Activated T-helper 1 cell treated with Interleukin-2 at 50 U/mL for 16 hours (primary cell): ENCODE measurements at places on chromosomes 1 and 21.
A peak's percentile ranks its signal among the peaks of the same experiment; 100 is the strongest.

GRCh38 chr1:208089761-208090370 is 154.3 kb downstream of the PLXNA2 start:
- no peak for DNase-seq

- DNase-seq, result no peak
Observed at GRCh38 chr1:41540886-41541591, 56.6 kb upstream of the EDN2 start.

DNA sequence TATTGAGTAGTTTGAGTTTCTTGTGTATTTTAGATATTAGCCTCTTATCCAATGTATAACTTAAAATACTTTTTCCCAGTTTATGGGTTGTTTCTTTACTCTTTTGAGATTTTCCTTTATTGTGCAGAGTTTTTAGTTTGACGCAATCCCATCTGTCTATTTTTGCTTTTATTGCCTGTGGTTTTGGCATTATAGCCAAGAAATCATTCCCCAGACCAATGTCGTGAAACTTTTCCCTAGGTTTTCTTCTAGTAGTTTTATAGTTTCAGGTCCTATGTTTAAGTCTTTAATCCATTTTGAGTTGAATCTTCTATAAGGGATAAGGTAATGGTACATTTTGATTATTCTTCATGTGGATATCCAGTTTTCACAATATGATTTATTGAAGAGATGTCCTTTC is 87.6 kb downstream of the LEPR start:
- no peak for DNase-seq

DNA sequence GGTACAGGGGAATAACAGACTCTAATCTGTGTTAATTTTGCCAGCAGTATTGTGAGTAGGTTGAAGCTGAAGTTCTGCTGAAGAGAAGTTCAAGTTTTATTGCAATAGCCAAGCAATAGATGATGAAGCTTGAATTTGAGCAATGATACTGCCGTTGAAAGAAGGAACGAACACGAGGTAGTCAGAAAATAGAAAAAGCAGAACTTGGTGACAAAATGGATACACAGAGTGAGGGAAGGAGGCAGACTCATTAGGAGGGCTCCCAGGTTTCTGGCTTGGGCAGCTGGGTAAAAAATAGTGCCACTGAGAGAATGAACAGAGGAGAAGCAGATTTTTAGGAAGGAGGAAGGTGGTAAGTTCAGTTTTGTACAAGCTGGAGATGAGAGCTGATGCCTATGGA is 22.3 kb upstream of the AGO1 start:
- DNase-seq, result no peak

GRCh38 chr1:28640766-28641165 is 2.1 kb downstream of the TAF12 start:
- no peak for DNase-seq

- no peak for DNase-seq
Observed at GRCh38 chr1:48858200-48858920, 81.7 kb upstream of the BEND5 start.

GRCh38 chr1:224168859-224169380 is 14.1 kb upstream of the DEGS1 start:
- no peak for DNase-seq

- no peak for DNase-seq
Observed at GRCh38 chr1:93005252-93005598, 44.0 kb upstream of the DIPK1A start.

GRCh38 chr1:221810406-221810805 is 68.5 kb upstream of the DUSP10 start:
- DNase-seq, result no peak

- DNase-seq, result no peak
Observed at GRCh38 chr1:15626269-15626950, 9.2 kb downstream of the DDI2 start.

DNA sequence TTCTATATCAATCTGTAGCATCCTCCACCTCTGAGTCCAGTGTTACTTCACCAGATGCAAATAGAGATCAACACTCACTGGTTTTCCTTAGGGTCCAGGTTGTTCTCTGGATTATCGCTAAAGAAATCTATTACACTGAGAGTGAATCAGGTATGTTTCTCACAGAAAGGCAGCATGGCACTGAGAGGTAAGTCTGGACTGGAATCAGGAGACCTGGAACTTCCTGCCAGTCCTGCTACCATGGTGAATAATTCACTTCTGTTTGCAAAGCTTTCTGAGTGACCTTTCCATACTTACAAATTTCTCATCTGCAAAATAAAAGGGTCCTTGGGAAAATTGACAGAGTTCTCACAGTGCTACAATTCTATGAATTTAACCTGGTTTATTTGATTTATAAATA is 1583.3 kb downstream of the MRPL39 start:
- DNase-seq, result no peak

DNA sequence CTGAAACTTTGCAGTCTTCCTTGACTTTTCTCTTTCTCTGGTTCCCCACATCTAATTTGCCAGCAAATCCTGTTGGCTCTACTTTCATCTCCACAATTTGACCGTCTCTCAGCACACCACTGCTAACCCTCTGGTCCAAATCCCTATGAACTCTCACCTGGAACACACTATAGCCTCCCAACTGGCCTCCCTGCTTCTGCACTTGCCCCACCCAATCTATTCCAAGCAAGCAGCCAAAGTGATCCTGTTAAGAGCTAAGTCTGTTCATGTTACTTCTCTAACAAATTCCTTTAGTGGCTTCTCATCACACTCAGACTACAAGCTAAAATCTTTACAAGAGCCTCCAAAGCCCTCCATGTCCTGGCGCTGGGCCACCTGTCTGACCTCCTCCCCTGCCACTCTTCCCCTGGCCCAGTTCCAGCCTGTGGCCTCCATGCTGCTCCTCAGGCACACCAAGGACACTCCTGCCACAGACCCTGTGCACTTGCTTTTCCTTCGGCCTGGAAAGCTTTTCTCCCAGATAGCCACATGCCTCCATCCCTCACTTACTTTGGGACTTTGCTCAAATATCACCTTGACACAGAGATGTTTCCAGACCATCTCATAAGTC is 104.1 kb downstream of the DTL start:
- DNase-seq, result no peak

GRCh38 chr1:12100071-12100470 is 37.0 kb downstream of the TNFRSF8 start:
- DNase-seq, result no peak

DNA sequence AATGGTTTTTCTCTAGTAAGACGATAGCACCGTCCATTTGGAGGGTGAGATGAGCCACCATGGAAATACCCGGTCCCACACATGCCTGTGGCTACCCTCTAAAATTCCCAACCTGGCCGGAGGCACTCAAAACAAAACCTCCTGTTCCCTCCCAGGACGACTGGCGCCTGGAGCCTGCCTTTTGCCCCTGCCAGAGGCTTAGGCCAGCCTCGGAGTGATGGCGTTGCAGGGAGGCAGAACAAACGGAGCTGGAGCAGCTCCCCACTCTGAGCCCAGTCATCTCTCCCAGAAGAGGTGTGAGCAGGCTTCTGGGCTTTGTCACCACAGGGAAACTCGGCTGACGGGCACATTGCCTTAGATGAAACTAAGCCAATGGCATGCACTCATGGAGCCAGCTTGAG is 213.7 kb upstream of the HOOK1 start:
- DNase-seq, result no peak

GRCh38 chr21:41593760-41594138 is 85.8 kb upstream of the TMPRSS2 start:
- DNase-seq, result no peak

- DNase-seq, result no peak
Observed at GRCh38 chr1:218640173-218640572, 295.0 kb downstream of the TGFB2 start.

- peak; percentile 68 for DNase-seq
Observed at GRCh38 chr1:29235955-29236711, at the start of gene PTPRU. Gene PTPRU, plus strand, starts transcription at chr1:29236522. Its CDS starts 123 bp downstream, at chr1:29236645.

DNA sequence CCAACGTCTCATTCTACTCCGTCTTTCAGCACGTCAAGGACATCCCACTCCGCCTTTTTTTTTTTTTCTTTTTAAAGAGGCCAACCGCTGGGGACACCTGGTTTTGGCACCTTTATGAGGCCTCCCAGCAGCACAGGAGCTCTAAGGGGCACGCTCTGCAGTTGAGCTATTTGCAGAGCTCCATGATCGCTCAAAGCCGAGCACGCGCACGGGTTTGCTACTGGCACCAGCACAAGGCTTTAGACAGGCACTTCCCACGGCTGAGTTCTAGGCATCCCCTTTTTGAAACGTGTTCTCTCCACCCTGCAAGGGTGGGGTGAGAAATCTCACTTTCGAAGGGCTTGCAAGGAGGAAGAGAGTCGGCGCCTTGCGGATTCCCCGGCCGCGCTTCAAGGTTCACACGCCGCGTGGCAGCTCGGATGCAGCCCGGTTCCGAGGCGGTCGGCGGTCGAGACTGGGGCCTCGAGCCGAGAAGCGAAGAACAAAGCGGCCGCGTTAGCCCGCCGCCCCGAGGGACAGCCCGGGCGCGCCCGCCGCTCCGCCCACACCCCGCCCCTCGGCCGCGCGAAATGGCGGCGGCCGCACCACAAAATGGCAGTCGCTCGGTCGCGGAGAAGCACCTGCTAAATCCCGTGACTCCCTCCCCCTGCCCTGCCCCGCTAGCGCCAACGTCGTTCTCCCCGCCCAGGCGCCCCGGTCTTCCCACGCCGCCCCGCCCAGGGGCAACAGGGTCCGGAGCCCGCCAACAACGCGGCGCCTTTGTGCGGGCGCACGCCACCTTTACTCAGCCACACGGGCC is 12.9 kb upstream of the SPEN start:
- peak; percentile 85 for DNase-seq

DNA sequence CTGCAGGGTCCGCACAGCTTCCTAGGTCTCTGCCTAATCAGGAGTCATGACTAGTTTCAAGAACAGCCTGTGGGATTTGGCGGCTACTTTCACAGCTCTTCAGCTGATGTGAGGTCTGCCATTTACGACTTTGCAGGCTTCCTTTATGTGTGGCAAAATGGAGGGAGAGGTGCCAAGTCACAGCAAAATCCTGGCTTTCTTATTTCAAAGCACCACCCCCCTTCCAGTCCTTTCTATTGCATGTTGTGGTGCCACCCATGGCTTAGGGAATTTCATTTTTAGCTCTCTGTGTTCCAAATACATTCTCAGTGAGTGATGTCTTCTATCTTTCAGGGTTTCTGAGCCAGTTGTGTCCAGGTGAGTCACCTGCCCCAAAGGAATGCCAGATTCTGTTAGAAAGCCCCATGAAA is 75.1 kb upstream of the WLS start:
- DNase-seq, result no peak

GRCh38 chr1:156675210-156676113 is 1.7 kb downstream of the NES start:
- no peak for DNase-seq

DNA sequence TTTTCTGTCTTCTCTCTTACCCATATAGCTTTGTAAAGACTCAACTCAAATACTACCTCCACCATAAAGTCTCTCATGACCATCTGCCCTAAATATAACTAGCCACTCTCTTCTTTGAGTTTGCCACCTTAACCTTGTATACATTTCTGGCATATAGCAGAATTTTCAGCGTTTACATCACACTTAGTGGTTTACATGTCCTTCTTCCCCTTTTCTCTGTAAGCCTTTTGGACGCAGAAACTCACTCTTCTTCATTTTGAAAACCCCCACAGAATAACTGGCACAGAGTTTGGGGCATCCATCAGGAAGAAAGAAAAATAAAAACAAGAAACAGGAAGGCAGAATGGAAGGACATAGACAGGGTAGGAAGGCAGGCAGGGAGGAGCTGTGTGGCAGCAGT is 131.8 kb upstream of the DUSP10 start:
- no peak for DNase-seq

DNA sequence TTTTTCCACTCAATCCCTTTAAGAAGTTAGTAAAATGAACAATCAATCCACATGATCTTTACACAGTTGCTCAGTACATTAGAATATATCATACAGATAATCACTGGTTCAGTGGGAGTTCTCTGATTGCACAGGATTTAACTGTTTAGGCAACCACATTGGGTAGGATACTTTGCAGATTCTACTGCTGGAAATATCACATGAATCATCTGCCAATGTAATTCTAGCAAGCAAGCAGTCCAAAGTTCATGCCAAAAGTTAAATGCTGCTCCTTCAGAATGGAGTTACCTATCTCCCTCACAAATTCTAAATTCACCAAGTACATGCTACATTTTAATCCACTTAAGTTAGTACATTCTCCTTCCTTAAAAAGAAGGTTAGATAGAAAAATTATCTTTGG is 52.4 kb downstream of the NEGR1 start:
- DNase-seq, result no peak

DNA sequence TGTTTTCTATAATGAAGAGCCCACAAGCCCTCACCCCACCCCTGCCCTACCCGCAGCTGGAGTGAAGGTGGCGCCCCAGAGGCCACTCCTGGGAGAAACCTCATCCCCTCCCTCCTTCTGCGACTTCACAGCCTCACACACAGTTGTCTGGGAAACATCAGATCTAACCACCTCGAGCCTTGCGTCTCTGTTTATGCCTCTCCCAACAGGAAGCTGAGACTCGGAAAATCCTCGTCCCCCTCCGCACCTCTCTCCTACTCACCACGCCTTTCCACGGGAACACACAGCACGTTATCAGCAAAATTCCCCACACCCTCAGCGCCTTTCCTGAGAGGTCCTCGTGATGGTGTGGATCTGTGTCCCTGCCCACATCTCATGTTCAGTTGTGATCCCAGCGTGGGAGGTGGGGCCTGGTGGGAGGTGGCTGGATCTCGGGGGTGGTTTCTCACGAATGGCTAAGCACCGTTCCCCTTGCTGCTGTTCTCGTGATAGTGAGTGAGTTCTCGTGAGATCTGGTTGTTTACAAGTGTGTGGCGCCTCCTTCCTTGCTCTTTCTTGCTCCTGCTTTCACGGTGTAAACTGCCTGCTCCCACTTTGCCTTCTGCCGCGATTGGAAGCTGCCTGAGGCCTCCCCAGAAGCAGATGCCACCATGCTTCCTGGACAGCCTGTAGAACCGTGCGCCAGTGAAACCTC is 190.6 kb downstream of the KIF26B start:
- DNase-seq, result no peak

- DNase-seq, result no peak
Observed at GRCh38 chr1:20600156-20600555, 11.3 kb downstream of the CDA start.

- no peak for DNase-seq
Observed at GRCh38 chr1:11434501-11434900, 44.5 kb upstream of the DISP3 start.

GRCh38 chr1:101346419-101346818 is 109.6 kb downstream of the S1PR1 start:
- no peak for DNase-seq

- no peak for DNase-seq
Observed at GRCh38 chr1:10216090-10216749, 5.8 kb downstream of the KIF1B start.

DNA sequence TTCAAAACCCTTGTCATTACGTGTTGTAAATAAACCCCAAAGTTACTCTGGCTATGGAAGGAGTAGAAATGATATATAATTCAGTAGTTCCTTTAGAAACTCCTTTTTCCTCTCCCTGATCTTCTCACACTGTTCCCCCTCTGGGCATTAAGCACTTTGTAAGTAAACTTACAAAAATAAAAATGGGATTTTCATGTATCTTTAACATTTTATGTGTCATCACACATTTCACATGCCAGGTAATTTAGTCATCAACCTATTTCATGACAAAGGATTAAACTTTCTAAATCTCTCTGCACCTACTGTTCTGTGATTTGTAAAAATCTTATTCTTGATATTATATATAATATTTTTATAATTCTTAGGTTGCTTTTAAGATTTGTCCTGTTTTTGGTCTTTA is 176.9 kb downstream of the NEK7 start:
- DNase-seq, result no peak
